ENCODE measurements at places on chromosomes 6 and 20.

DNA sequence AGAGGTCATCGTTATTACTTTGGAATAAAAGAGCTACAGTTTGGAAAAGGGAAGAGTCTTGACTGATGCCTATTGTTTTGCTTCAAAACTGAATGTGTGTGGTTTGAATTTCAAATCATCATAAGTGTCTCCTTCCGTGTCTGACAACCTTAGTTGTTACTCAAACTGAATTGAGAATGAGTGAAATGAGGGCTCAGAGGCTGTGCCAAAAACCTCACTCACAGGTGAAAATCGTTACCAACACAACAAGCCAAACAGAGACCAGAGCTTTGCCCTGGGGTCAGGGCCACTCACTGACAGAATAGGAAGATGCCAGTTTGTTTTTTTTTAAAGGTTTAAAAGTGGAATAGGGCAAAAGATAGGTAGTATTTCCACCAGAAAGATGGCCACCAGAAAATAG is 15.2 kb upstream of the SIRT5 start:
- DNase-seq: no peak

- no peak for DNase-seq
These were observed 593.1 kb upstream of the GJE1 start for GRCh38 chr6:141539617-141540016.

- DNase-seq: no peak
These were observed 37.5 kb downstream of the DLGAP4 start for GRCh38 chr20:36343641-36344040.

DNA sequence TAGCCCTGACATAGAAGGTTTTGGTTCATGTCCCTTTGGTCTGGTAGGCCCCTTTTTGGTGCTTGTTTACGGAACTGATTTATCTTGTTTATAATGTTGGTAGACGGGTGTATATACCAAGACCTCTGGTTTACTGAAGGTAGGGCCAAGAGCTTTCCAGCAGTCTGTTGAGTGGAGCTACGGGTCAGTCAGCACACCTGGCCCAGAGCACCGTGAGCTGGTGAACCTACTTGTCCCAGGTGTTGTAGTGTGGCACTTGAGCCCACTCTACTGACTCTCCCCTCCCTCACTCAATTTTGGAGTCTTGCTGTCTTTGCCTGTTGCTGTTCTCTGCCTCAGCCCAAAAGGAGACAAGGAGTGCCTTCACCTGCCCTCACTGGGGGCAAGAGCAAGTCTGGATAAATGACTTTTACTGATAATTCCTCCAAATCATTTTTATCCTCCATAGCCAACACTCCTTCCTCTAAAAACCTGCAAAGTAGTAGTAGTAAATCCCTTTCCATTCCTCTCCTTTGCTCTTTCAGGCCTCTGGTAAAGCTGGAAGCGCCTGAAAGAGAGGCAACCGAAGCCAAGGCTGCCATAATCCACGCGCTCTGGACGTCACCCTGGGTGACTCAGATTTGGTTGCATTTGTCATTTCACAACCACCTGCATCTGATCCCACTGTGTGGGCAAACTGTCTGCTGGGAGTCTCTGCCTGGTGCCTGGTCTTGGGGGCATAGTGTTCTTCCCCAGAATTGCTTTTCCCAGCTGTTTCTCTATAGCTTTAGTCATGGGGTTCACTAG is 22.2 kb downstream of the RREB1 start:
- no peak for DNase-seq

- DNase-seq: no peak
These were observed 531.3 kb upstream of the JAG1 start for GRCh38 chr20:11204926-11205768.

- no peak for DNase-seq
These were observed 248.9 kb upstream of the THEMIS start for GRCh38 chr6:128149796-128150195.

- DNase-seq: no peak
These were observed 58.7 kb upstream of the RNF24 start for GRCh38 chr20:4073852-4074741.

- no peak for DNase-seq
These were observed 92.3 kb downstream of the RFX6 start for GRCh38 chr6:116969211-116969863.

DNA sequence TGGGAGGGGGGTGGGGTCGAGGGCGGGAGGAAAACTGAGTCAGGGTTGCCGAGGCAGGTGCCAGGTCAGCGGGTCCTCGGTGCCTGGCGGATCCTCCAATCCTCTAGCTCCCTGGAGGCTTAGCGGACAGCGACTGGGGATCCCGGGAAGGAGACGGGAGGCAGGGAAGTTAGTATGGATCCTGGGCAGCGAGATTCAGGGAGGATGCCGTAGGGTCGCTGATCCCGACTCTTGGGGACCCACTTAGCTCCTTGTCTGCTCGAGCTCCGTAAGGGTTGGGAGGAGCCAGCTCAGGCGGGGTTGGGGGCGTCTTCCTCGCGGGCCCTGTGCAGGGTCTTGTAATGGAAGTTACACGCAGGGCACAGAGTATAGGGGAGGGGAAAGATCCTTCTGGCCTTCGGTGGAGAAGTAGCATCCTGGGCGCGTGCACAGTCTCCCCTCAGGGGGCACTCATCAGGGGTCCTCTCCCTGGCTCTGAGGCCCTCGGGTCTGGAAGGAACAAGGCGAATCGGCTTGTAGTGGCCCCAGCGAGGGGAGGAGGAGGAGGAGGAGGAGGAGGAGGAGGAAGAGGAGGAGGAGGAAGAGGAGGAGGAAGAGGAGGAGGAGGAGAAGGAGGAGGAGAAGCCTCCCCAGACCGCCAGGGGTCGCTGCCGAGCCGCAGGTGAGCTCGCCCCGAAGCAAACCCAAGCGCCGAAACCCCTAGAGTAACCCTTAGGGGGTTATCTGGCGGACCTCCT is 6.4 kb upstream of the SLC12A5 start:
- peak; percentile 63 for DNase-seq

DNA sequence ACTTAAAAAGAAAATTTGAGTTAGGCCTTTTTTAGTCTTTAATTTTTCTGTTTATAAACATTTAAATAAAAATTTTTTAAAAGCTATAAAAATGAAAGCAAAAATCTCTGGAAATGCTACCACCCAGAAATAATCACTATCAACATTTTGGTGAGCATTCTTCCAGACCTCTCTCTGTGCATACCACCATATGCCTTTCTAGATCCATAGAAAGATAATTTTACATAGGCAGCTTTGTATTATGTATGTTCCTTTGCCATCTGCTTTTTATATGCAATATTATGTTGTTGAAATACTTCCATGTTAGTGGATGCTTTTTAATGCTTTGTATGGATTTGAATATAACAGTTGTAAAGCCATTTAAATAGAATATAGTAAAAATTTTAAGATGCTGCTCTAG is 496.7 kb upstream of the HTR1E start:
- no peak for DNase-seq

DNA sequence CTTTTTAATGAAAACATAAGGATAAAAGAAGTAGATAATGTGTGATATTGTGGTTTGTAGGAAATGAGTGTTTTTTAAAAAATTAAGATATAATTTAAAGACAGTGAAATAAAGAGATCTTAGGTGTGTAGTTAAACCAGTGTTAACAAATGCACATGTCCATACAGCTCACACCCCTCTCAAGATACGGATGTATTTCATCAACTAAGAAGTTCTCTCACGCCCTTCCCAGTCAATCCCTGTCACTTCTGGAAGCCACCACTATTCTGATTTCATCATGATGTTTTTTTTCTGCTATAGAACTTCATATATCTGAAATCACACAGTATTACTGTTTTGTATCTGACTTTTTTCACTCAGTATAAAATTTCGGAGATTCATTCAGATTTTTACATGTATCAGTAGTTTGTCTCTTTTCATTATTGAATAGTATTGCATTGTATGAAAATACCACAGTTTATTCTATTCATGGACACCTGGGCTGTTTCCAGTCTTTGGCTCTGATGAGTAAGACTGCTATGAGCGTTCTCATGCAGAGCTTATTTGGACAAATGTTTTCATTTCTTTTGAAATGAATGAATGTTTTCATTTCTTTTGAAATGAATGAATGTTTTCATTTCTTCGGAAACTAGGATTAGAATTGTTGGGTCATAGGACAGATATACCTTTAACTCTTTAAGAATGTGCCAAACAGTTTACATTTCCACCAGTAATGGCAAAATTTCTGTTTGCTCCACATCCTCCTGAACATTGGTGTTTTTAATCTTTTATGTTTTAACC is 49.7 kb upstream of the ELOVL5 start:
- no peak for DNase-seq

GRCh38 chr6:162681447-162681846 is 46.1 kb downstream of the PRKN start:
- no peak for DNase-seq

DNA sequence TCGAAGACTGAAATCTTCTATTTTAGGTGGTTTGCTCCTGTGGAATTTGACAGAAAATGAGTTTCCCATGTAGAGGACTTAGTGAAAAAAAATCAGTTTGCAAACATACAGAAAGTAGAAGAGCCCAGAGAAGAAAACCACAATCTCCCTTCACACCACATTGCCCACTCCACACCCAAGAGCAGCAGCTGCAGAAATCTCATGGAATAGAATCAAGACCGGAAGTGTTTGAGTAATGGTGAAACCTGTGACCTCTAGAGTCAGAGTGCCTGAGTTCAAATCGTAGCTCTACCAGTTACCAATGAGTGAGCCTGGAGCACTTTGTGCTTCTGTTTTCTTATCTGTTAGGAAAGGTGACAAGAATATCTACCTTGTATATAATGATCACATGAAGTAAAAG is 4.6 kb downstream of the SIRPG start:
- no peak for DNase-seq

DNA sequence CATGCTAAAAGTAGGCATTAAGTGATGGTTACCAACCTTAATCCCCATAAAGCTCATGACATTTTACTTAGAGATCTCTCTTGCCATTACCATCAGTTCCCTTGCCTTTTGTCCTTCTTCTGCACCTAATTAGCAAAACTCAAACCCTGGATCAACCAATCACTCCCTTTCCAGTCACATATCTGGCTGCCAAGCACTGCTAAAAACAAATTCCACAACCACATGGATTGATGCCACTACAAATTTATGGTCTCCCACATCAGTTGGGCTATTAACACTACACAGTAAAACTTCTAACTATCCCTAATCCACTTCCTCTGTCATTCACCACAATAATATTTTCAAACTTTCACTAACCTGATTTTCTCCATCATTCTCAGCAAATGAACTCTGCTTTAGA is 54.3 kb upstream of the RNF146 start:
- DNase-seq: no peak

DNA sequence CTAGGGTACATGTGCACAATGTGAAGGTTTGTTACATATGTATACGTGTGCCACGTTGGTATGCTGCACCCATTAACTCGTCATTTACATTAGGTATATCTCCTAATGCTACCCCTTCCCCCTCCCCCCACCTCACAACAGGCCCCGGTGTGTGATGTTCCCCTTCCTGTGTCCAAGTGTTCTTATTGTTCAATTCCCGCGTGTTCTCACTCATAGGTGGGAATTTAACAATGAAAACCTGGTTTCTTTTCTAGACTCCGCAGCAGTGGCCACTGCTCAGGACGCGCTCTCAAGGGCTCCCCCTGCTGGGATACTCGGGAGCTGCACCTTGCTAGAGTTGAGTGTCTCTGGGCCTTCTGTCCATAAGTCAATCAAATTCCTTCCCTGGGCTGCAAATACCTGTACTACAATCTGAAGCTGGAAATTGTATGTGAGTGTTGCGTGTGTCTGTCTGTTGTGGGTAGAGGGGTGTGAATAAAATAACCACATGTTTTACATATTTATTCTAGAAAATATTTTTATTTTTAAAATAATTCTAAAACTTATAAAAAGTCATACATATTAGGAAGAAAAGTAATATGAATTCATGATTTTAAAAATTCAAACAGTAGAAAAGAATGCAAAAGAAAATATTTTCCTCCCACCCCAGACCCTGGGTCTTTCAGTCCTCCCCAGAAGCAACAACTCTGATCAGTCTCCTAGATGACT is 8.2 kb upstream of the CEP250 start:
- DNase-seq: peak; percentile 92

- DNase-seq: no peak
These were observed 14.0 kb downstream of the HIVEP1 start for GRCh38 chr6:12026120-12026519.

GRCh38 chr6:155187994-155188706 is 75.7 kb upstream of the CLDN20 start:
- DNase-seq: no peak

GRCh38 chr20:12411246-12411940 is 493.7 kb downstream of the BTBD3 start:
- no peak for DNase-seq

- DNase-seq: no peak
These were observed 672.6 kb downstream of the MAFB start for GRCh38 chr20:40016392-40016791.

DNA sequence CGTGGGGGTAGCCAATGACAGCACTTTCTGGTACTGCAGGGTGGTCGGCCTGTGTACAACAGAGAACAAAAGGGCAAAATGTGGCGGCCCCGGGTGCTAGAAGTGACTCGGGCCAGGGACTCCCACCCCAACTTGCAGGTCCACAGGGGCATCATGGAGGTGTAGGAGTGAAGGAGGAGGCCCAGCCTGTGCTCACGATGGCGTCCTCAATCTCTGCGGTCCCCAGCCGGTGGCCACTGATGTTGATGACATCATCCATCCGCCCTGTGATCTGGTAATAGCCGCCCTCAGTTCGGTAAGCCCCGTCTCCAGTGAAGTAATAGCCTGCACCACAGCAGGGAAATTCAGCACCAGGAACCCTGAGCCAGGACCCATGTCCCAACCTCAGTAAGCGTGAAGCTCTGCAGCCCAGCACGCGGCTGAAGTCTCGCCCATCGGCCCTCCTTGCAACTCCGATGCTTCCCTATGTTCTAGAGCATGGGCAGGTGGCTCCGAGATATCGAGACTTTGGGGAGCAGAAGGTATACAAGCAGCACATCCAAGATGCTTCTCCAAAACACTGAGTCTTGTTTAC is 20.2 kb upstream of the APMAP start:
- DNase-seq: no peak

DNA sequence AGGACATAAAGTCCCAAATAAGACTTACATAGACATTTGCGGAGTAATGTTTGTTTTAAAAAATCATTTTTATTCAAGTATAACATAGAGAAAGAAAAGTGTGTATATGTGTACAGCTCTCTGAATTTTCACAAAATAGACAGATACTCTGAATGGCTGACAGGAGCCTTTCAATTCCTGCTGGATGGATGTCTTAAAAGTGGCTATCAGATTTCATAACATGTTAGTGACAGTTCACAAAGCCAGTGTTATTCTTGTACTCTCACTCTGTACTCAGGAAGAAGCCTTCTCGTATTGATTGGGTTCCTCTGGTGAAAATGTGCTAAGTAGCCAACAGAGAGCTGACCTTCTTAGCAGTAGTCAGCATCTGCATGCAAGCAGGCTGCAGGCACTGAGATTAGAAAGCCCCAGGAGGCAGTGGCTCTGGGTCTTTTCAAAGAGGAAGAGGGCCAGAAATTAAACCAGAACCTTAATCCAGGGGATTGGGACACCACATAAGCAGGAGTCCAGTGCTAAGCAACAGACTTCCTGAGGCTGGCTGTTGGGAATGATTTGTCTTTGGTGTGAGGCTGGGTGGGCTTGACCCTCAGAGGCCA is 19.7 kb downstream of the SLC17A4 start:
- DNase-seq: no peak

All from activated CD4-positive, alpha-beta T cell treated with anti-CD3 and anti-CD28 coated beads, Interleukin-2, amount 50 U/mL, for 24 hours (primary cell).